ENCODE measurements at places on chromosomes 1 and 21. TPM values are rescaled to one million over a fixed set of nuclear protein-coding genes. Genes with fewer than 3 reads are reported as not detected.

GRCh38 chr21:33236766-33237165 is 7.0 kb downstream of the IFNAR2 start:
- DNase-seq, result no peak

- no peak for DNase-seq
Observed at GRCh38 chr1:198330982-198331615, 174.3 kb downstream of the NEK7 start.

GRCh38 chr1:30852026-30852425 is 56.5 kb downstream of the SDC3 start:
- DNase-seq, result peak; percentile 86

- no peak for DNase-seq
Observed at GRCh38 chr1:101697072-101697471, 299.7 kb downstream of the OLFM3 start.

- no peak for DNase-seq
Observed at GRCh38 chr21:15219894-15220293, 155.1 kb upstream of the NRIP1 start.

DNA sequence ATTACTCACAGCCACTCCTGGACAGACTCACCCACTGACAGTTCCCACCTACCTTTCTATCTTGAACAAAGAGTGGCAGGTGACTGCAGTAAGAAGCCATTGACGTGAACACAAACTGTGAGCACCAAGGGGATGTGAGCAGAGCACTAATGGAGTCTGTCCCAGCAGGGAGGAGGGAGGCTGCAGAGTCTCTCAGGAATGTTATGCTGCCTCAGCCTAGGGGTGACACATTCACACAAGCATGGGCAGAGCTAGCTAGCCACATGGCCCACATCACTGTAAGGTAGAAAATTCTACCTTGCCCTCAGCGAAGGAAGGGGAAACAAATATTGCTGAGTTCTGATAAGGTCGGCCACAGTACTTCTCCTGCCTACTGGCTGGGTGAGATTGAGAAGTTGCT is 56.8 kb upstream of the PTGFRN start:
- DNase-seq, result no peak

DNA sequence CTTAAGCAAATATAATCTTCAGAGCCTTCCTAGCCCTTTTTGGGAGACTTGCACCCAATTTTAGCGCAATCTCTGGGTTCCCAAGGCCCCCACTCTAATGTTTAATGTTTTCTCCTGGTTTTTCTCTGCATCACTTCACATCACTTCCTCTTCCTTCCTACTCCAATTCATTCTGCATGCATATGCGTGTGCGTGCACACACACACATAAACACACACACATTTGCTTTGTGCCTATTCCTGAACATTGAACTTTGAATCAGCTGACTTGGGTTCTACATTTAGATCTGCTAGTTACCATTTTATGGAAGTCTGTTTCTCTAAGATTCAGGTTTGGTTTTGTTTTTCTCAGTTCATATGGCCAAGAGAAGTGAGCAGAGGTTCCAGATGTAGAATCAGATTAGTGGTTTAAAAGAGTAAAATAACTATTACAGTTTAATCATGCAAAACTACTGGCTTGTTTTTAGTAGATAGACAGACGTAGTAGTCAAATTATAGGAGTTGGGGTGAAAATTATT is 7.4 kb upstream of the EDEM3 start:
- DNase-seq, result no peak

DNA sequence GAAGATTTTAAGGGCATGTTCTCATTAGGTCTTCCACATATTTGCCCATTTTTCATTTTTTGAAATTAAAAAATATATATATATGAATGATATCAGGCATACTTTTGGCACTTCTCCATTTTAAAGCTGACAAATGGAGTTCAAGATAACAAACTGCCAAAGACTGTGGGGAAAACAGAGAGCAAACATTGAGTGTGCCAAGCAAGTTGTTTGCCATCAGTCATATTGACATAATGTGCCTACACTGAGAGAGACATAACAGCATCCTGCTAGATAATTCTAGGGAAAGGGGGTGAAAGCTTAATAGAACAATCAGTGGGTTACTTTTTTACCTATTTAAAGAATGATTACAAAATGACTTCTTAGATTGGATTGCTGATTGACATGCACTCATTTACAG is 529.4 kb upstream of the CXADR start:
- DNase-seq, result no peak

GRCh38 chr1:200972985-200973742 is 50.4 kb downstream of the KIF21B start:
- DNase-seq, result no peak

DNA sequence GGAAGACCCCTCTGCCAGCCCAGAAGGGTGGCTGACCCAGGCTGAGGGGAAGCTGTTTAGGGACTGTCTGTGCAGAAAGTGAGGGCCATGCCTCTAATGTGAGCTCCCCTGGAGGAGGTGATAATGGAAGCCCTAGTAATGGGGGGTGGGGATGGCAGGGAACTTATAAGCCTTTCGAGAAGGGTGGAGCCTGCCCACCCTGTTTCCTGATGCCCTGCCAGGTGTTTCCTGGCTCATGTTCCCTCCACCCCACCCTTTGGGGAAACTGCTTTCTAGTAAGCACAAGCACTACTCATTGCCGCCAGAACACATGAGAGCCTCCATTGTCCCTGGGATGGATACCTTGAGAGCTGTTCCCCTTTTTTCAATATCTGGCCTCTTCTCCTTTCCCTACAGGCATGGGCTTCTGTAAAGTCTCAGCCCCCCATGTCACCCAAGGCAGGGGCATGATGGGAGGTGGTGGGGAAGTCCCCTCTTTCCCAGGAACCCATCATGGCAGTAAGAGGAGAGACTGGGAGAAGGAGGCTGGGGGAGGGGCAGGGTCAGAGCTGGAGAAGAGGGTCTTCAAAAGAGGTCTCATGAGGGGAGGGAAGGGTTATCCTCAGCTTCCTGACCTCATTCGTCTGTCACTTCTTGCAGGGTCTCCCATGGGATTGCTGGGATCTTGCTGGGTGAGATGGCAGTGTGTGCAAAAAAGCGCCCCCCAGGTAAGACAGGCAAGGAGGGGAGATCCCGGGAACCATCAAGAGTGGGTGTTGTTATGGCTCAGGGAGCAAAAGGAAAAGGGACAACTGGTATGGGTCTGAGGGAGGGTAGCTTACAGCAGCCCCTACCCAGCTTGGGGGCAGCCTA is 2.4 kb downstream of the ATP8B2 start:
- DNase-seq, result no peak

DNA sequence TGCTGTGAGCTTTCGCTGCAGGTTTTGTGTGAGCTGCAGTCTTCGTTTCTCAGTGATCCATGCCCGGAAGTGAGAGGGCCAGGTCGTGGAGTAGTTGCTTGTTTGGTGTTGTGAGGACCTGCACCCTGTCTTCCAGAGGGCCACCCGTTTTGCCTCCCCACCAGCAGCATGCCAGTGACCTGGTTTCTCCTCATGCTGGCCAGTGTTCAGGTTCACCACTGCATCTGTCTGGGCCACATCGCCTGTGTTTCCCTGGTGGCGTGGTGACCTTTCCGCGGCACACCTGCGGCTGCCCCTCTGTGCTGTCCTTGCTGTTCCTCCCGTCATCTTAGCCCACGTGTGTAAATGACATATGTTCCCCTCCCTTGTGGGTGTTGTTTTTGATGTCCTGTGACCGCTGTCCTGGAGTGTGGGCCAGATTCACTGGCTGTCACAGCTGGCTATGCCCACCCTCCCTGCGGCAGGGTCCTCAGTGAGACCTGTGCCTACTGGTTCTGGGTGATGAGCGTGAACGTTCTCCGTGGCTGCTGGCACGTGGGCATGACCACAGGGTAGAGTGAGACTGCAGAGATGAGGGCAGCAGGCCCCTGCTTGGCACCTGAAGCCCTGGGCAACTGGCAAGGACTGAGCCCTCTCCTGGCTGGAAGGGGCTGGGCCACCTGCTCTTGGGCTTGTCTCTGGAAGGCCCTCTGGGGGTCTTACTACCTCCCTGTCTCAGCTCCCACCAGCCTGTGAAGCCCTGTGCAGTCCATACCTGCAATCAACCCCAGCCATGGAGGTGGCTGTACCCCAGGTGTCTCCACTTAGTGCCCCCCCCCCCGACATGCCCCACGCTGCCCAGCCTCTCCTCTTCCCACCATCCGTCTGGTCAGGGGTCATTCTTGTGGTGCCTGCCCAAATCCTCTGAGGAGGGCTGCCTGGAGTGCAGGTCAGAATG is 7.3 kb downstream of the IBA57 start:
- DNase-seq, result no peak

GRCh38 chr1:92851729-92852128 is 19.9 kb downstream of the RPL5 start:
- DNase-seq, result no peak

DNA sequence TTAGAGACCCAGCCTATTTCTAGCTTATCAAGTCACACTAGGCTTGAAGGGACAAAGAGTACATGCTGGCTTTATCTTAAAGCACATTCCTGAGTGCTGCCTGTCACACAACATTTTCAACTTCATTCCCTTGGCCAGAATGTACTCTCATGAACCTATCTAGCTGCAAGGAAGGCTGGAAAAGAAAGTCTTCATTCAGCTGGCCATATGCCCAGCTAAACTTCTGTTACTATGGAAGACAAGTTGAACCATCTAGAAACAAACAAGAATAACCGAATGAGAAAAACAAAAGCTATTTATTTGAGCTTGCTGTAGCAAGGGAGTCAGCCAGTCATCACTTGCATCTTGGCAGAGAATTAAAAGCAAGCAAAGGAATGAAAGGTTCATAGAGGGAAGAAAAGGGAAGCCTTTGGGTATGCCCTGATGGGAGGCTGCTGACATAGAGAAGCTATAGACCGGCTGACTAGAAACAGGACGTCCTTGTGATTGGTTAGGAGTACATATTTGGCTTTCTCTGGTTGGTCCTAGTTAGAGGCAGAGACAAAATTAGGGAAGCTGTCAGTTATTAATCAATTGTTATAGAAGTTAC is 108.4 kb downstream of the NEK7 start:
- DNase-seq, result no peak

GRCh38 chr1:109048335-109048734 is 6.4 kb upstream of the WDR47 start:
- DNase-seq, result no peak

GRCh38 chr1:6827079-6827478 is 41.8 kb downstream of the CAMTA1 start:
- DNase-seq, result no peak

DNA sequence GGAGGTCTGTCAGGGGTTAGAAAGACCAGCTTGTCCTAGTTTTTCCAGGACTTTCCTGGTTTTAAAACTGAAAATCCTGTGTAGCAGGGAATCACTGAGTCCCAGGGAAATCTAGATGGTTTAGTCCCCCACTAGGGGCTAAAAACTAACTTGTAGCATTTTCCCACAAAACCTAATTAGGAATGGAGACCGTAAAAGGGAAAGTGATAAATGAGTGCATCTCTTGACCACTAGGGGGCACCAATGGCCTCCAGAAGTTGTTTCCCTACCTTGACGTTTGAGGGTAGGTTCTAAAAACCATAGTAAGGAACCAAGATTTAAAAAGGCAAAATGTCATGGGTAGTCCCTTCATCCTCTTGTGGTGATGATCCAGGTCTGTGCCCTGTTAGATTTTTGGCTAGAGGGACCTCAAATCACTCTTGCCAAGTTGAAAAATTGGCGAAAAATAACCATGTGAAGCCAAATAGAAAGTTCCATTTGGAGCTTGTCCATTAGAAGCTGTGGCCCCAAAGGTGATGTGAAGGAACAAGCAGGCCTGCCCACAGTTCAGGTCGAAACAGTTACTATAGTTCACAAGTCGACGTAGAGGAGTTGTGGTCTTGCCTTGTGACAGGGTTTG is 24.5 kb downstream of the CLIC6 start:
- no peak for DNase-seq

GRCh38 chr21:36786186-36786585 is 87.3 kb downstream of the SIM2 start:
- no peak for DNase-seq

GRCh38 chr21:33030633-33031032 is 4.9 kb downstream of the OLIG2 start:
- DNase-seq, result no peak

DNA sequence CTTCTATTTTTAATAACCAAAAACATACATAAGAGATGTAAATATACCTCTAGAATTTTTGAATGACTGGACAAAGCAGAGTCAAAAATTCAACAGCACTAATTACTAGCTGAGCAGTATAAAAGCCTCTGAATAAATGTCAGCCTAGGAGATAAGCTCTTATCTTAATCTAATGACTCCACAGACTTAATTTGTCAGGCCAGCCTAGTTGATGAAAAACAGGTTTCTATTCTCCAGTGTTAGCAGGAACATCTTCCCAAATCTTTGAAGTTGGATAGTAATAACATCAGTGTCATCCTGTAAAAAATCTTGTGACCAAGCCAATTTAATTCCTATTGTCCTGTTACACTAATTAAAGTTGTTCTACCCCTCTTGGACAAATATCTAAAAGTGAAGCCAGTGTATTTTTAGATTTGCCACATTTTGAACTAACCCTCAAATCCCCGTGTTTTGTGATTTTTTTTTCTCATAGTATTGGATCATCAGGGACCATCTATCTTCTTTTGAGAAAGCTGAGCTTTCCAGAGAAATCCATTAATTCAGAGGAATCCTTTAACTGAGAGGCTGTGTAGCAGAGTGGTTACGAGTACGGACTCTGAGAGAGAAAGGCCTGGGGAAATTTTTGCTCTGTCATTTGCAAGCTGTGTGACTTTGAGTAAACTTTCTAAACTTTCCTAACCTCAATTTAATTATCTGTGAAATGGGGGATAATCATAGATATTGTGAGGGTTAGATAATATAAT is 41.2 kb downstream of the LMO4 start:
- DNase-seq, result no peak

DNA sequence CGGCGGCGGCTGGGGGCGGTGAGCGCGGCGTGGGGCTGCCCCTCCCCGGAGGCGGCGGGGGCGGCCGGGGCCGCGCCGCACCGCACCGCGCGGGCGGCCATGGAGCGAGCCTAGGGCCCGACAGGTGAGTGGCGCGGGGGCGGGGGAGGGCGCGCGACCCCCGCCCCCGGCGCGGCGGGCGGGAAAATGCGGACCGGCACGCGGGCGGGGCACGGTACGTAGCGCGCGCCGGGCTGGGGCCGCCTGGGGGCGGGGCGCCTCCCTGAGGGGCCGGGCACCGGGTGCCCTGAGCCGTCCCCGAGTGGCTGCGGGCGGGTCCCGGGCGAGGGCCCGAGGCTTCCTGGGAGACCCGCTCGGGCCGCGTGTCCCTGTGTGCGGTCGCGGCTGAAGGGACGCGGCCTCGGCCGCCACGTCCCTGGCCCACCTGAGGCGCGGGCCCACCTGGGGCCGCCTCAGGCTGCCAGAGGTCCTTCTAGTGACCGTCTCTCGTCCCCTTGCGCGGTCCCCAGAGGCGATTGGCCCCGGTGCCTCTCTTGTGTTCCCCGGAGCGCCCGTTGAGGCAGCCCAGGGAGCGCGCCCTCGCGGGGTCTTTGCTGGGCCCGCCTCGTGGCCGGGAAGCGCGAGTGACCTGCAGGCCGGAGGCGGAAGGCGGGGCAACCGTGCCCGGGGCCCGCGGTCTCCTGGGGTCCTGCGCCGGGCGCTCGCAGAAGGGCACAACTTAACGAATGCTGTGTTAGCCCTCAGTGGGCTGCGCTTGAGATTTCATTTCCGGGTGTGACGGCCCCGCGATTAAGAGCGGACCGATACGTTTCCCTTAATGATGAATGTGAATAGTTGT is 500 bp downstream of the FAM20B start:
- peak; percentile 81 for DNase-seq

Gene CCDC17
- 6.5 TPM for total RNA-seq

Gene AADACL4
- not detected for total RNA-seq

Gene CTSS
- total RNA-seq, result 6.7 TPM

Gene DYNLT5
- not detected for total RNA-seq

Gene C1orf226
- total RNA-seq, result 3.1 TPM

Gene SPRR2E
- total RNA-seq, result 256 TPM

Gene NBPF10
- 7.4 TPM for total RNA-seq

Gene RNF223
- total RNA-seq, result 4.9 TPM

Gene TNNT2
- total RNA-seq, result 18.7 TPM

Gene PRDX6
- total RNA-seq, result 165 TPM

Gene TNFRSF1B
- 8.1 TPM for total RNA-seq

Gene BCAR3
- 25.4 TPM for total RNA-seq

Measured in suprapubic skin (tissue), 4 donors.